ENCODE measurements at places on chromosomes 7 and 10. TPM values are rescaled to one million over a fixed set of nuclear protein-coding genes. Genes with fewer than 3 reads are reported as not detected.

SCD gene
- 62.1 TPM for total RNA-seq

NXPH1 gene
- not detected for total RNA-seq

TYW1B gene
- total RNA-seq = 9.5 TPM

SYT15 gene
- 0.37 TPM for total RNA-seq

CC2D2B gene
- 1.1 TPM for total RNA-seq

MET gene
- total RNA-seq = 17.7 TPM

PRF1 gene
- total RNA-seq = 7.8 TPM

TMEM196 gene
- not detected for total RNA-seq

DNA sequence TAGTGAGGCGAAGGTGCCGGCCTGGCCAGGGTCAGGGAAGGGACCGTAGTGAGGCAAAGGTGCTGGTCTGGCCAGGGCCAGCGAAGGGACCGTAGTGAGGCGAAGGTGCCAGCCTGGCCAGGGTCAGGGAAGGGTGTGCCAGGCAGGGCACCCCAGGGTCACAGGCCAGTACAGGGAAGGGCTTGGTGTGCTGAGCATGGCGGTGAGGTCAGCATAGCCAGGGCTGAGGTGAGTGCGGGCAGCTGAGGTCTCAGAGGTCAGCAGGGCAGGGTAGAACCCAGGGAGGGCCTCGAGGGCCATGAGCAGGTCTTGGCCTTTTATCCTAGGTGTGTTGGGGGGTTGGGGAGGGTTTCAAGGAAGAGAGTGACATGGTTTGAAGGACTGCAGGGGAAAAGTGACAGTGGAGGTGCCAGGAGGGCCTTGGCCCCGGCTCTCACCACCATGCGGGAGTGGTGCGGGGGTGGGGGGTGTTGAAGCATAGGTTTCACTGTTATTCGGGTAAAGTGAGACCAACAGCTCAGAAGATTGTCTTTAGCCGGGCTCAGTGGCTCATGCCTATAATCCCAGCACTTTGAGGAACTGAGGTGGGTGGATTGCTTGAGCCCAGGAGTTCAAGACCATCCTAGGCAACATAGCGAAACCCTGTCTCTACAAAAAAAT lies 93.3 kb downstream of the CHST15 start:
- peaks cover 7% of the 10 kb centered on the region for H3K27me3 ChIP-seq
- H3K4me1 ChIP-seq = peaks cover 3% of the 10 kb centered on the region
- DNase-seq = no peak
- H3K4me3 ChIP-seq = no peak overlapping the region

DNA sequence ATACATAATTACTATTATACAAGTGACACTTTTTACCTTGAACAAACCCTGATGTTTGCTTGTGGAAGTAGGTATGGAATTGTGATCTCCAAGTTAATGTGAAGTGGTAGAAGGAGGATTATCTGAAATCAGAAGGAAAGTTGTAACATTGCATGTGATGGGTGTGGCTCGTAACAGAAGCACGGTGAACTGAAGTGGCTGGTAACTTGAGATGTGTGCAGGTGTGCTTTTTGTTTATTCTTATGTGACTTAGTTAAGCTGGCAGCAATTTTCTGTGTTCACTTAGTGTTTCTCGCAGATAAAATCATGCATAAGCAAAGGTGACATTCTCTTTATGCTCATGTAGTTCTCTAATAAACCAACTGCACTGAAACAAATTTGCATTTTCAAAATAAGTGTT lies 82.3 kb downstream of the ZEB1 start:
- H3K27me3 ChIP-seq = no peaks in the 10 kb centered on the region
- H3K4me1 ChIP-seq = no peaks in the 10 kb centered on the region
- no peak overlapping the region for H3K27ac ChIP-seq
- H3K36me3 ChIP-seq = no peaks in the 10 kb centered on the region
- H3K4me3 ChIP-seq = no peak overlapping the region

DNA sequence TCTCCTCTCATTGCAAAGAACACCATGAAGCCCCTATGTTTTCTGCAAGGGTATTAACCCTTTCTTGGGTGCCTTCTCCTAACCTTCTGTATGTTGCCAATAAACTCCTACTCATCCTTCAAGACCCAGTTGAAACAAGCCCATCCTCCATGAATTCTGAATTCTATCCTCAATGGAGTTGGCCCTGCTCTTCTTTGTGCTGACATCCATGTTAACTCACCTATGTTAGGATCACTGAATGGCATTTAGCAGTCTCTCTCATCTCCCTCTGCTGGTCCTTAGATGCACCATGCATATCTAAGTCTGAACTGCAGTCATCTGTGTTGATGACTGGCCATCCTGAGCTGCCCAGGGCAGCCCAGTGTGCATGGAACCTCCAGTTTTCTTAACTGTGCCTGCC lies 129.8 kb downstream of the BUB3 start:
- no peaks in the 10 kb centered on the region for H3K27me3 ChIP-seq
- DNase-seq = no peak
- H3K4me1 ChIP-seq = no peaks in the 10 kb centered on the region
- no peaks in the 10 kb centered on the region for H3K36me3 ChIP-seq
- no peak overlapping the region for H3K27ac ChIP-seq

DNA sequence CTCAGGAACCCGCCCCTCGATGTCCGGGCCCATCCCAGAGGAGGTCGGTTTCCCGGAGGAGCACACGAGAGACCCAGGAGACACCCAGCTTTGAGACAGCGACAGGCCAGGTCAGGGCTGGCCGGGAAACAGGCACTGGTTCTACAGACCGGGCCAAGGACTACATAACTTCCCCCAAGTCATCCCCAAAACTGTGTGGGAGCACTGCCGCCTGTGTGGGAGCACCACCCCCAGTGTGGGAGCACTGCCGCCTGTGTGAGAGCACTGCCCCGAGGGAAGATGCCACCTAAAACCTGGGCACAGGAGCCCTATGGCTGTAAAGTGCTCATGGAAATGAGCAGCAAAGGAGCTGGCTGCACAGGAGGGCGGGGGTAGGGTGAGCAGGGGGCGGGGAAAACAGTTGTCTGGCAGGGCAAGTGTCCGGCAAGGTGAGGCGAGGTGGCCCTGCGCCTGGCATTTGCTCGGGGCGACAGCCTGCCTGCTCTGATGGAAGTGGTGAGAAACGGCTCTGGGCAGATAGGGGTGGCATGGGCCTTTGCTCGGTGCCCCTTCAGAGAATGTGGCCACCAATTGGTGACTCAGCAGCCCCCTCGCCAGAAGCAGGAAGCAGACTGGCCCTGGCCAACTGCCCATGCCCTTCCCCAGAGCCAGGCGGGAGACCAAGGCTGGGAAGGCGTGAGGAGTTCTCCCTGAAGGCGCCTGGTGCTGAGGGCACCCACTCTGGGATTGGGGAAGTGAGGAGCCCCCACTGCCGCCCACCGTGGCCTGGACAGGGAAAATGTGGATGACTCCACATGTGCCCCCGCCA lies 26.2 kb downstream of the PAPOLB start:
- no peaks in the 10 kb centered on the region for H3K36me3 ChIP-seq
- no peak overlapping the region for H3K27ac ChIP-seq
- H3K4me3 ChIP-seq = no peak overlapping the region

- no peaks in the 10 kb centered on the region for H3K4me1 ChIP-seq
- no peak overlapping the region for H3K27ac ChIP-seq
- H3K4me3 ChIP-seq = no peak overlapping the region
- DNase-seq = no peak
Measured at GRCh38 chr7:77525231-77525630, 11.9 kb upstream of the PTPN12 start.

DNA sequence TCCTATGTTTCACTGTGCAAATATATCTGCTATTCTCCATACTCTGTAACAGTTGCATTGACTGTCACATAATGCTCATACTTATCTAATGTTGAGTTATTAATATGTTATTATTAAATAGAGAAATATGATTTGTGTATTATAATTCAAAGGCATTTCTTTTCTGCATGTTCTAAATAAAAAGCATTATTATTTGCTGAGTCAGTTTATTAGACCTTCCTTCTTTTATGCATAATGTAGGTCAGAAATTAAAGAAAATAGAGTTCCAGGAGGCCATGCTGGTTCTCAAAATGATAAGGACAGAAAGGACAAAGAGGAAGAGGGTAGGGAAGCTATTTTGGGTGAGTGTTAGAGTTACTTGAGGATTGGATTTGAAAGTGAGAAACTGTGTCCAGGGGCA lies 50.7 kb downstream of the CYP2C9 start:
- no peak overlapping the region for H3K27ac ChIP-seq
- no peak overlapping the region for H3K4me3 ChIP-seq
- no peaks in the 10 kb centered on the region for H3K27me3 ChIP-seq
- no peaks in the 10 kb centered on the region for H3K36me3 ChIP-seq

- no peak overlapping the region for H3K27ac ChIP-seq
- no peak overlapping the region for H3K4me3 ChIP-seq
- no peaks in the 10 kb centered on the region for H3K27me3 ChIP-seq
- peaks cover 15% of the 10 kb centered on the region for H3K4me1 ChIP-seq
Measured at GRCh38 chr7:77757589-77757988, 40.6 kb downstream of the TMEM60 start.

- no peak overlapping the region for H3K27ac ChIP-seq
- H3K36me3 ChIP-seq = no peaks in the 10 kb centered on the region
- no peak overlapping the region for H3K4me3 ChIP-seq
- H3K4me1 ChIP-seq = peaks cover 10% of the 10 kb centered on the region
- no peak for DNase-seq
Measured at GRCh38 chr10:60182691-60183090, 207.0 kb downstream of the ANK3 start.

- DNase-seq = peak; percentile 6
- no peak overlapping the region for H3K27ac ChIP-seq
- no peak overlapping the region for H3K4me3 ChIP-seq
- no peaks in the 10 kb centered on the region for H3K27me3 ChIP-seq
- H3K4me1 ChIP-seq = no peaks in the 10 kb centered on the region
Measured at GRCh38 chr10:46514431-46514861, 42.0 kb downstream of the GPRIN2 start.

DNA sequence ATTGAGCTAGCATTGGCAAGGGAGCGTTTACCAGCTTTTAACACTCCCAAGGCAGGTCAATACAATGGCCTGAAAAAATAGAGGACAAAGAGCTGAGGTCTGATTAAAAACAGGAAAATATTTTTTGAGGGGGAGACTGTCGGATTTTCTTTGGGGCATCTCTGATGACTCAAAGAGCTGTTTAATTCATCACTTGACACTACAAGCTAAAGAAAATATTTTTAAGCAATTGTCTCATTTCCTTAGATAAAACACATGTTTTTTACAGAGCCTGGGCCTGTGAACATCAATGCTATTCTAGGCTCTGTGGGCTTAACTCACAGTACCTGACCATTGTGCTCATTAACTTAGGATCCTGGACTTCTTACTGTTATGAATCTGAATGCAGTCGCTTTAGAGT lies 100.8 kb downstream of the NRP1 start:
- no peak for DNase-seq
- no peak overlapping the region for H3K4me3 ChIP-seq
- H3K27me3 ChIP-seq = no peaks in the 10 kb centered on the region

DNA sequence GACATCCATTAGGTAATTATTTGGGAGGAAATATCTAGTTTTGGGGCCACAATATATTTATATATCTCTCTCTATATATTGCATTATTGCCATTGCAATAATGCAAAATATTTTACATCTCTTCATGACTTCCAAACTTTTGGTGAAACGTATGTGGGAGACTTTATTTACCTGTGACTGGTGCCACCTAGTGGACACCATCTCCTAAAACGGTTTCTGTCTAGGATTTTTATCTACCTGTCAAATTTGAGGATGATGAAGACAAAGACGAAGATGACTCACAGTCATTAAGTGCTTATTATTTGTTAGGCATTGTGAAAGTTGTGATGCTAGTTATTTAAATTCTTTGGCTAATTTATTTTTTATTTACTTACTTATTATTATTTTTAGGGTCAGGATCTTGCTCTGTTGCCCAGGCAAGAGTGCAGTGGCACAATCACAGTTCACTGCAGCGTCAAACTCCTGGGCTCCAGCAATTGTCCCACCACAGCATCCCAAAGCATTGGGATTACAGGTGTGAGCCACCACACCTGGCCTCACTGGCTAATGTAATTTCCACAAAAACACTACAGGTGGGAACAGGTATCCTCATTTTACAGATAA lies 18.7 kb upstream of the CBLL1 start:
- peaks cover 12% of the 10 kb centered on the region for H3K27me3 ChIP-seq
- H3K36me3 ChIP-seq = no peaks in the 10 kb centered on the region

DNA sequence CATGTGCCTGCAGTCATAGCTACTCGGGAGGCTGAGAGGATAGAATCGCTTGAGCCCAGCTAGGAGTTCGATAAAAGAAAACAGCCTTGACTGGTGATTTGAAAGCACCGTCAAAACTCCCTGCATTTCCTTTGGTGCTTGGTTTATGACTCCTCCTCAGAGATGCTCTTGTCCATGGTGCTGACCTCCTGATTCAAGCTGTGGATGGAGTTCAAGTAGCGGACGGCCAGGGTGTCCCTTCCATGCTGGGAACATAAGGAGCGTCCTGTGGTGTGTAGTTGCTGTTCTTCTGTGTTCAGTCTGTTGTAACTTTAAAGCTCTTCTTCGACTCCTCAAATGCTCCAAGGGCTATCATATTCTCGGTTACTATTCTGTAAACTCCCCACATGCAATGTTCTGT lies 382.5 kb upstream of the KIAA1217 start:
- no peaks in the 10 kb centered on the region for H3K4me1 ChIP-seq
- H3K27ac ChIP-seq = no peak overlapping the region
- no peak overlapping the region for H3K4me3 ChIP-seq
- no peaks in the 10 kb centered on the region for H3K27me3 ChIP-seq
- DNase-seq = no peak

- no peak overlapping the region for H3K4me3 ChIP-seq
- H3K4me1 ChIP-seq = no peaks in the 10 kb centered on the region
- H3K36me3 ChIP-seq = no peaks in the 10 kb centered on the region
- no peaks in the 10 kb centered on the region for H3K27me3 ChIP-seq
- no peak overlapping the region for H3K27ac ChIP-seq
Measured at GRCh38 chr10:4199196-4199595, 414.2 kb upstream of the KLF6 start.
